GM13977 (cell line): ENCODE measurements at places on chromosomes 2 and 18.

DNA sequence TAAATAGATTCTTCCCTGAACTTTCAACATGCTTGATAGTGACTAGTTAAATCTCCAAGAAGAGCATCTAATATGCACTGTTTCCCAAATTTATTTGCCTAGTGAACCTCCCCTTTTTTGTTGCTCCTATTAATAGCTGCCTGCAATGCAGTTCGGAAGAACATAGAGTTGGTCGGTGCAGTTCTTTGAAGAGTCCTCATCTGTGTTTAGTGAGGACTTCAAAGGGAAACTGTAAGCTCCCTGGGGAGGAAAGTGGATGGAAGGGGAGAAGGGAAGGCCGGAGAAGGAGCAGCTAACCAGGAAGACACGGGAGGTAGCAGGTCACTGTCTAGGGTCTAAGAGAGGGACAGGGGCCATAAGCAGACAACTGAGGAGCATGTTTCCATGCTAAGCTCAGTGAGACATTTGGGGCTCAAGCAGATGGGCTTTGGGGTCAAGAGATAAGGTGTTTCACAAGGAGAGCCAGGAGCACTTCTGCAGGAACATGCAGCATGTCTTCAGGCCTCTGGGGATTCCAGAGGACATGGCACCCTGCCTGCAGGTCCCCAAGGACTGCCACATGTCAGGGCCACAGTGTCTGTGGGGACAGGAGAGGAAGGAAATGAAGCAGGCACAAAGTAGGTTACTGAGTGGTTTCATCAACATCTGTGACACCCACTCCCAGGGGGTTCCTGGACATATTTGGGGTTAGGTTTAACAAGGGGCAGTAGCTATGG lies 48.7 kb upstream of the ANXA4 start:
- no peak for DNase-seq

DNA sequence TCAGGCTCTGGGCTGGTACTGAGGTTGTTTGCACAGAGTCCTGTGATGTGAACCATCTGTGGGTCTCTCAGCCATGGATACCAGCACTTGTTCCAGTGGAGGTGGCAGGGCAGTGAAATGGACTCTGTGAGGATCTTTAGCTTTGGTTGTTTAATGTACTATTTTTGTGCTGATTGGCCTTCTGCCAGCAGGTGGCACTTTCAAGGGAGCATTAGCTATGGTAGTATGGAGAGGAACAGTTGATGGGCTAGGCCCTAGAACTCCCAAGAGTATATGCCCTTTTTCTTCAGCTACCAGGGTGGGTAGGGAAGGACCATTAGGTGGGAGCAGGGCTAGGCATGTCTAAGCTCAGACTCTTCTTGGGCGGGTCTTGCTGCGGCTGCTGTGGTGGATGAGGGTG lies 257.0 kb upstream of the GYPC start:
- DNase-seq: no peak

DNA sequence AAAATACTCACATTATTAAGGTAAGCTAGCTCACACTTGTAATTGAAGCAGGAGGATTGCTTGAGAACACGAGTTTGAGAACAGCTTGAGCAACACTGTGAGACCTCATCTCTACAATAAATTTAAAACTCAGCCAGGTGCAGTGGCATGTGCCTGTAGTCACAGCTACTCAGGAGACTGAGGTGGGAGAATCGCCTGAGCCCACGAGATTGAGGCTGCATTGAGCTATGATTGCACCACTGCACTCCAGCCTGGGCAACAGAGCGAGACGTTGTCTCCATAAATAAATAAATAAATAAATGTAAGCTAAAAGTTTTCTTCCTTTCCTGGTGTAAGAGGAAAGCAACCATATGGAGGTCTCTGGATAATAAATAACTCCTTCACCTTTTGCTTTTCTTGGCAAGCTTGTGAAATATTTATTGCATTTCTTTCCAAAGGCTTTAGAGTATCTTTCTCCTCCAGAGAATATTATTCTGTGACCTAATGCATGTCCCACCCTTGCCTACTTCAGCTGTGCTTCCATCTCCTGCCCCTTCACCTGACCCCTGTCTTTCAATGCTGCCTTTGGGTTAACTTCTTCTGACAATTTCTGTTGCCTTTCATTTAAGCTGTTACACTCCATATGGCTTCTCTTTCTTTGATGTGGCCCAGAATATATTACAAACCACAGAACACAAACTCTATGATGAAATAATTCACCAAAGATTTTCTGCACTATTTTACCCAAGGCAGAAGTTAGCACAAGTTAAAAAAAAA lies 280.7 kb upstream of the RND3 start:
- no peak for DNase-seq

DNA sequence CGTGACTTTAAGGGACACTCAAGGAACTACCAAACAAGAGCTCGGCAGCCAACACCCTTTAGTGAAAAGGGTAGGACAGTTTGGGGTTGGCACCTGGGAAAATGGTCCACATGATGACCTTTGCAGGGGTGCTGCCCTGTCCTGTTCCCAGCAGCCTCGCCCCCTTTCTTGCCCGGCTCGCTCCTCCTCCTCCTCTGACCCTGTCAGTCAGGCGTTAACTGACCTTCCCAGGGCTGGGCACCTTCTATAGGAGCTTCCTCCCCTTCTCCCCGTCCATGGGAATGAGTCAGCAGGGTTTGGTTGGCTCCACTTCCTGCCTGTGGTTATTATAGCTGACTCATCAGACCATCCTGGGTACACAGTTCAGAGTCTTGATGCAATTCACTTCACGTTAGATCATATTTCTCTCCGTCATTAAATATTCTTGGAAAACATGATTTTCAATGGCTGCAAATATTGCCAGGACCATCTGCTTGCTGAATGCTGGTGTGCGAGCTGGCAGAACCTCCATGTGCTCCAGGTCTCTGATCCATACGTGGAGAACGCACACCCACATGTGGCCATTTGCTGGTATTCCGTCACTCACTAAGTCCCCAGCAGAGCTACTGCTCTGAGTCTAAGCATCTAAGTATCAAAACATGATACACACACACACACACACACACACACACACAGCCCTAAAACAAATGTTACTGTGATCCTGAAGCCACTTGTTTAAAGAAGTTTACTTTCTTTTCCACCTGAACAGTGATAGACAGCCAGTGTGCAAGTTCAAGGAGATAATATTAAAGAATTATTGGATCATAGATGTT lies 185.0 kb downstream of the ANAPC1 start:
- no peak for DNase-seq

DNA sequence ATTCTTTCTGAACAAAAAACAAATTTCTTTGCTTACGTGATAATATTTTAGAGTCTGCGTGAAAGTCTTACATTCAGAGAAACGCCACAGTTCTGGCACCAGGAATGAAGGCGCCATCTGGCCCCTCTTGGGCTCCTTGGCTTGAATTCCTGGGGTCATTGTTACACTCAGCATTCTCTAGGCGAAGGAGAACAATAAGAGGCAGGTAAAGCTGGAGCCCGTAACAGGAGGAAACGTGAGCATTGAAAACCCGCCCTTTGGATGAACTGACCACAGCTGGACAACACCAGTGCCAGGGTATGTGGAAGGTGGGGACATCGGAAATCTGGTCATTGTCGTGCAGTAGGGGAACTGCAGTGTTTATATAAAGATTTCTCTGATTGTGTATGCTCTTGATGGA lies 144.8 kb downstream of the RNF152 start:
- no peak for DNase-seq
